ENCODE measurements at places on chromosomes 6 and 20.
A peak's percentile ranks its signal among the peaks of the same experiment; 100 is the strongest.

- DNase-seq: no peak
Observed at GRCh38 chr6:42295181-42295580, 77.5 kb upstream of the MRPS10 start.

DNA sequence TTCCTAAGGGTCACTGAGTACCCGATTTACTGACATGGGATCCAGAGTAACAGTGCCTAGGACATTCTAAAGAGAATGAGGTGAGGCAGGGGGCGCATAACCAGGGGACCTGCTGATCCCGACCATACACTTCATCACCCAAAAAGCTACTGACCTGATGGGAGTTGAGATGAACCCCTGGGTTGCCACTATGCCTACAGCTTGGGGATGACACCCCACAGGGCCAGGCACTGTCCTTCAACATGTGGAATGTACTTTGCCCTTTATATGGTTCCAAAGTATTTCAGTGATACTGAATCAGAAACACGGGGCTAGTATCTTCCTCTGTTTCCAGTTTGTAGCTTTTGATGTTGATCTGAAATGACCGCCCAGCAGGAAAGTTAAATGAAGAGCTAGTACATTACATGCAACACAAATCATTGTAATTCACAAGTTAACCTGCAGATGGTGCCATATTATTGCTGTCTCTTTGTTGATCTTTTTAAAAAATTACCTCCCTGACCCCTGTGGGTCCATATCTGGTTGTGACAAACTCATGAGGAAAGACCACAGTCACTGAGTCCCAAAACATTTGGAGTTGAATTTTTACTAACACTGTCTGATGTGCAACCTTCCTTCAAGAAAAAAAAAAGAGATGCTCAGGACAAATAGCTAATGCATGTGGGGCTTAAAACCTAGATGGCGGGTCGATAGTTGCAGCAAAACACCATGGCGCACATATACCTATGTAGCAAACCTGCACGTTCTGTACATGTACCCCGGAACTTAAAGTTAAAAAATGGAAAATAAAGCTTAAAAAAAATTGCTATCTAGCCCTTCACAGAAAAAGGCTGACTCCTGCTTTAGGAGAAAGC, 42.7 kb upstream of the GCNT2 start:
- DNase-seq: peak; percentile 60

DNA sequence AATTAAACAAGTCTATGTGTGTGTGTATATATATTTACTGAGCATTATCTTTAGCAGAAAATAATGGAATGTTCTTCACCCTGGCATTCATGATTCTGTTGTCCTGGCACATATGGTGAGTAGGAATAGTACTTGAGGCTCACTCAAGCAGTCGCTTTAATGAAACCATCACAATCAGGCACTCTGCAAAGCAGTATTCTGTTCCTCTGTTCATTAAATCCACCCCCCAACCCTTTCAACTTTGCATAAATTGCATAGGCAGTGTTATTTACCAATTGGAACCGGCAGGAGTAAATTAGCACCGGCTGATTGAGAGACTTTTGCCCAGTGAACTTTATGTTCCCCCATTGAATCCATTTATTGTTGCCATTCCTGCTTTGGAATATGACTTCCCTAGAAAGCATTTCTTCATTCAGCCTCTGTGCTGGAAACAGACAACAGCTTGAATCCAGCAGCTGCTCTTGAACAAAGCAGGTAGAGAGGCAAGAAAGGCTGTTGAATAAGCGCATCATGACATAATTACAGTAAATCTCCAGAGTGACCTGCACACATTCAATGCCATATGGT, 268.0 kb upstream of the RNF217 start:
- no peak for DNase-seq

GRCh38 chr6:72559067-72559466, 62.8 kb upstream of the KCNQ5 start:
- DNase-seq: no peak

DNA sequence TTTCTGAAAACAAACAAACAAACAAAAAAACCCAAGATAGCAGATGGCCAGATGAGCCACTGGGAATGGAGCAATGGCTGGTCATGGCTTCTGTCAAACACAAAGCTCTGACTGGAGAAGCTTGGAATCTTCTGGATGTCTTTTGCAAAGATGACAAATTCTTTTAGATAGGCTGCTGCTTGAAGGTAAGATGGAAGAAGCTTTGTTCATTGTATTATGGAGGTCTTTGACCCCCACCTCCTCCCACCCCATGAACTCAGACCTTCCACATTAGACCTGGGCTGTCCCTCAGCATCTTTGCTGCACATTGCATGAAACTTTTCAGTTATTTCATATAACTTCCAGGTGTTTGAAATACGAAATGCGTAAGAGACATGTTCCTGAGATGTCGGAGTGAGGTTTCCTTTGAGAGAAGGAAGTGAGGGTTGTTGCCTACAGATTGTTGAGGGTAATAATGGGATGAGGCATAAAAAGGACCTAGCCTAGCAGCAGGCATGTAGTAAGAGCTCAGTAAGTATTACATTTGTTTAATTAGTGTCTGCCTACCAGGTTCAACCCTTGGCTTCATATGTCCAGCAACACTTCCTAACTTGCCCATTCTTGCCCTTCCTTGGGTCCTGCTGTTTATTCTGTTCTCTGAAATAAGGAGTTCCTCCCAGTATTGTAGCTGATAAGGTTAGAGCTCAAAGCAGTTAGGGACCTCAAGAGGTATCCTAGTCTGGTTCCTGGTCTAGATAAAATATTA, 51.4 kb upstream of the IER3 start:
- no peak for DNase-seq

DNA sequence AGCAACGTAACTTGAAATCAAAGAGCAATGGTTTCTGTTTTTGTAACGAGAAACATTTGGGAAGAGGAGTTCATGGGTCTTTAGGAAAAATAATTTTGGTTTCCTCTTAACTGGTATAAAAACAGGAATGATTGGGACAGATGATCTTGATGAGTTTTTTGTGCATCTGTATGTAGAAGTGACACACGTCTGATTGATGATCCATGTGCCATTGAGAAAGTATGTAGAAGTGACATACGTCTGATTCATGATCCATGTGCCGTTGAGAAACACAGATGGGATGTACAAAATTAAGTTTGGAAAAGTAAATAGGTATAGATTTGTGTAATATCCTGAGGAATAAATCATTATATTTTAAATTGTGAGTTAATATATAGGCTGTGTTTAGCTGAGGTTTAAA, 2.1 kb downstream of the KIAA1586 start:
- DNase-seq: no peak

GRCh38 chr20:11136691-11137090, 462.9 kb upstream of the JAG1 start:
- no peak for DNase-seq

DNA sequence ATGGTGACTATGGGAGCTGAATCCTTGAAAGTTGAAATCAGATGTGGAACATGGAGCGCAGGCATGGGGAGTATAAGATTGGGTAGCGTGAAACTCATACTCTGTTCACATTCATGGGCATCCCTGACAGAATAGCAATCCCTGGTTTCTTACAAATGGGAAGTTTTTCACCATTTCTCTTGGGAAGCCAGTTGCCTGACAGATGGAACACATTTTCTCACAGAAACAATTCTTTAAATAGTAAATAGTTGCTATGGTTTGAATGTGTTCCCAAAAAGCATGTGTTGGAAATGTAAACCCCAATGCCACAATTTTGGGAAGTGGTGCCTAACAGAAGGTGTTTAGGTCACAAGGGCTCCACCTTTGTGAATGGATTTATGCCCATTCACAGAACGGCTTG, 262.8 kb upstream of the HS3ST5 start:
- no peak for DNase-seq

DNA sequence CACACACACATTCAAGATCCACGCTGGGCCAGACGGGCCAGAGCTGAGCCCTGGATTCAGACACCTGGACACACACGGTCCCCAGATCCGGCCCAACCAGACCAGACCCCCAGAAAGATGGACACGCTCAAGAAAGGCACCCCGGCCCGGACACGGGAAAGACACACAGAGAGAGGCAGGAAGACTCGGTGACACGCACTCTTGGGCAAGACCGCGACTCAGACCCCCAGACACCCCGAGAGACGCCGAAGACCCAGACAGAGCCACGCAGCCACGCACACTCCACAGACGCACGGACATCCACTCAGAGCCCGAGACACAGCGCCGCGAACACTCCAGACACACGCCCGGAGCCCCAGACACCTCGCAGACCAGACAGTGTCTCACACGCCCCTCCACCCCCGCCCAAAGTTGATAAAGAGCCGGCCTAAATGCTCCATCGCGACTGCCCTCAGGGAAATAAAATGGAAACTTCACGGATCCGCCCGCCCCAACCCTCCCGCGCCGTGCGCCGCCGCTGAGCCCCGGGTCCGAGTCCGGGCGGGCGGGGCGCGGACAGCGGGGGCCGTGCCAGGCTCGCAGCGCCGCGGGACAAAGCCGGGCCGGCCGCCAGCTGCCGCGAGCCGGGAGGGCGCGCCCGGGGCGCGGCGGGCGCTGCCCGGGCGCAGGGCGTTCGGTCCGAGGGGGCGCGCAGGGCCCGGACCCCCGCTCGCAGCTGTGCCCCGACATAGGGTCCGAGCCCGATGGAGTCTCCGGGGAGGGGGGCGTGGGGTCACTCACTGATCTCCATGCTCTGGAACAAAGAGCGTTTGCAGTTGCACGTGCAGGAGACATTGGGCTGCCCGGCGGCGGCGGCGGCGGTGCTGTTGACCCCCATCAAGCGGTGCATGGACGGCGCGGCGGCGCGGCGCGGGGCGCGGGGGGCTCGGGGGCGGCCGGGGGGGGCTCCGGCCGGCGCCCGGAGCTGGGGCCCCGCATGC, 831 bp downstream of the PMEPA1 start:
- peak; percentile 66 for DNase-seq

DNA sequence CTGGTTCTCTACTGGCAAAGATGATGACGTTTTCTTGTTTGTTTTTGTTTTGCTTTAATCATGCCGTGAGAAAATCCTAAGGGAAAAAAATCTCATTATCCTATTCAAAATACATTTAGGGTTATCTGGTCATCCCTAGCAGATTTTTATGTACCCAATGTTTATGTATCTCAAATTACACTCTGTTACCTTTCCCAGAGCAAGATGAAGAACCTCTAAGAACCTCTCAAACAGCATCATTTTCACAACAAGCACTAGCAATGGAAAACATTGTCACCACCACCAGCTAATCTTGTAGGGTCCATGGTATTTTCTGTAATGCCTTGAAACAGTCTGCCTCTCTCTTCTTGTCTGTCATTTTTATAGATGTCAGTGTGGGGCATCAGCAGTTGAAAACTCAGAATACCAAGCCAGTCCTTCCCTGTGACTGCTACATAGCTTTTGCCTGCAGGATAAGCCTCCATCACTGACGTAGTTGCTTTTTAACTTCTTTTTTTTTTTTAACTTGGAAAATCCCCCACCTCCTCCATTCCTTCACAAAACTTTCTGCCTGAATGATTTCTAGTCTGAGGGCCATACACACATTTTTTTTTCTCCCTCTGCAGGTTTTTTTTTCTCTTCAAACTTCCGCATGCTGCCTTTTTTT, 2.4 kb upstream of the SNAP25 start:
- DNase-seq: no peak

- DNase-seq: peak; percentile 70
Observed at GRCh38 chr6:90190752-90191395, 105.8 kb downstream of the BACH2 start.

DNA sequence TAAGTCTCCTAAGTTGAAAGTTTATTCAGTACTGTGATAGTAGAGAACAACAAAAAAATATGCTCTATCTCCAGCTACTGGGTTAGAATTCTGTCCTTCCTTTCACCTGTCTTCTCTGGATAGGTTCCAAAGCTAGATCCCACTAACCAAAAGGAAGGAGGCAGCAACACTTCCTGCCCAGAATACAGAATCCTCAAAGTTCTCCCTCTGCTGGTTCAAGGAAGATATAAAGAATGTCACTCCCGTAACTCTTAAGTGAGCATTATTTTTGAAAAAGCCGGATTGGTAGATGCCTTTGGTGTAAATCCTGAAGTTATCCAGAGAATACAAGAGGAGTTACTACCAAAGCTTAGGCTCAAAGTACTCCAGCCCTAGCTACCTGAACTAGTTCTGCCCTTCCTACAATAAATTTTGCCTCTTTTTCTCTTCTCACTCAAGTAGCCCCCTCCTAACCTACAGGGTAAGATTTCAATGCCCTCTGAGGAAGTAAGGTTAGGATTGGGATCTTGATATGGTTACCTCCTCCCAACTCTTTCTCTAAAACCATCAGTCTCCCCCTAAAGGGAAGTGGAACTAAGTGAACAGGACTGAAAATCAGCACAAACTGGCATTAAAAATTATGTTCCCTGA, 26.0 kb upstream of the CRIP3 start:
- peak; percentile 49 for DNase-seq

DNA sequence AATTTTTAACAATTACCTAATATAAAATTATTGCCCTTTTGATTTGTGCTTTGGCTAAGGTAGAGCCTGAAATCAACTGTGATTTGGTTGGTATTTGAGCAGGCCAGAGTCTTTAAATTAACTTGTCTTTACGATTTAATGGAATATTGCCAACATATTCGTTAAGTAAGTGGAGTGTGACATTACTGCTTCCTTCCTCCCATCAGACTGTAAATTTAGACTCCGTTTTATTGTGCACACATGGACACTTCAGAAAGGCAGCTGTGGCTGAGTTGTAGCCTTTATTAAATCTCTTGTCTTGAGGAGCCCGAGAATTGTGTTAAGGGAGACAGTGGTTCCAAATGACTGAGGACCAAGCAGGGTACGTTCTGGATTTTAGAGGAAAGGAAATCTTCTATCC, 57.4 kb downstream of the CAP2 start:
- no peak for DNase-seq

DNA sequence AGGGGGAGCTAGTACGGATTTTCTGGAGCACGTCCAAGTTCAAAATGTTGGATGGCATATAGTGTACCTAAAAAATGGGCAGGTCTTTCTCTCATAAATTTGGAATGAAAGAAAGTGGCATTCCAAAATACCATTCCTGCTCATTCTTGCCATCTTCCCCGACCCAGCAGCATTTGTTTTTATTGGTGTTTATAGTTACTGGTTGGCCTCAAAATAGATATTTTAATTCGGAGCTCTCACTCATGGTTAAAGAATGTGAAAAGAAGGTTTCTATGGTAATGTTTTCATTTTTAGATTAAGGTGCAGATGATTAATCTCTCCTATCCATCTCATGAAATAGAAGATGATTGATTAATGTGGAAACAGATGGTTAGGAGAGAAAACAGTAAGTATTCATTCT, 204.5 kb downstream of the HIVEP2 start:
- DNase-seq: no peak

GRCh38 chr20:17747431-17747846, 47.7 kb downstream of the BANF2 start:
- no peak for DNase-seq

DNA sequence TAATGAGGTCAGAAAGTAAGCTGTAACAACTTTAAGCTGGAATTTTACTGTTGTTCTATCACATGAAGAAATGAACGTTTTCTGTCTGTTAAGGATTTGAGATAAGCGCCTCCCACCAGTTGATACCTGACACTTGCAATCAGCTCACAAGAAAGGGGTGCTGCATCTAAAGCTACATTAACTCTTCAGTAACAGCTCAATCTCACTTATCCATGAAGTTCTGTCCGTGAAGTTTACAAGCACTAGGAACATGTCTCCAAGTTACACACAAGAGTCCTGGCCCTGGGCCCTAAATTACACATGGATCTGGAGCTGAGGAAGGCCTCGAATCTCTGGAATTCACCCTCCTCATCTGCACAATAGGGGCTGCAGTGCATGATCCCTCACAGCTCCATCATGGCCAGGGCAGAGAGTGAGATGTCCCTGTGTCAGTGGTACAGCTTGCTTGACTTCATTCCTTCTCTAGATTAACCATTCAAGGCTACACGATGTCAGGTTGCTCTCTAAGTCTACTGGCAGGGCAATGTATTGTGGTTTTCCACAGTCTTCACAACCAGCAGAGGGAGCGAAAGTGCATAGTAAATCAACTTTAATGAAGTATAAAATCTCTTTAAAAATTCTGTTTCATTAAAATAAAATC, 182.4 kb upstream of the MCHR2 start:
- no peak for DNase-seq
